Activated T-helper 2 cell treated with anti-CD3 and anti-CD28 coated beads, Interferon-gamma antibody, Interleukin-2, Interleukin-4, amounts not matched to agents 10 μg/mL and 5 μg/mL and 100 μg/mL, durations not matched to agents 14 hours and 24 hours and 36 hours (primary cell): ENCODE measurements at places on chromosomes 1 and 21.

- no peak for DNase-seq
These were observed 29.0 kb upstream of the JAK1 start for GRCh38 chr1:64995316-64995715.

DNA sequence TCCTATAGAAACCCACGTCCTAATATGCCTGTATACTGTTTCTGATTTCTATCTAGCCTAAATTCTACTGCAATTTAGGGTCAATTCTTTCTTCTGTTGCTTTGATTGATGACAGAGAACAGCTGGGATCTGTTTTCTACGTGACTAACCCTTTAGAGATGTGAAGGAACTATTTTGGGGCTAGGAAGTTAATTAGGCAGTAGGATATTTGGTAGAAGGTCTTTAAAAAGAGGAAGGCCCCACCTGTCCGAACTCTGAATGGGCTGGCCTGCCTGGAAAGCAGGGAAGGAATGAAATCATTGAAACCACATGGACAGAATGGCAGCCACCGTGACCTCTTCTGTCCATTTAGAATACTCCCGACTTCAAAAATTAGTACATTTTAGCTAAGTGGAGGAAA is 21.0 kb downstream of the EIF2D start:
- no peak for DNase-seq

GRCh38 chr1:55639051-55639450 is 423.9 kb upstream of the USP24 start:
- DNase-seq, result no peak

GRCh38 chr1:246065592-246065991 is 441.5 kb downstream of the SMYD3 start:
- DNase-seq, result no peak
